Esophagus muscularis mucosa (tissue), 4 donors: ENCODE measurements at places on chromosomes 16 and 17.

GRCh38 chr16:12096828-12097522 lies 120.4 kb downstream of the SNX29 start:
- no peak for DNase-seq
- H3K4me3 ChIP-seq: no peak overlapping the region
- no peaks in the 10 kb centered on the region for H3K36me3 ChIP-seq
- H3K4me1 ChIP-seq: peaks cover 51% of the 10 kb centered on the region
- H3K27ac ChIP-seq: peak overlapping the region; percentile 23
- no peaks in the 10 kb centered on the region for H3K27me3 ChIP-seq

- no peaks in the 10 kb centered on the region for H3K36me3 ChIP-seq
- H3K27me3 ChIP-seq: no peaks in the 10 kb centered on the region
- no peaks in the 10 kb centered on the region for H3K4me1 ChIP-seq
- DNase-seq: no peak
- H3K27ac ChIP-seq: no peak overlapping the region
- no peak overlapping the region for H3K4me3 ChIP-seq
Measured at GRCh38 chr17:58193641-58194255, 1.2 kb downstream of the EPX start.

GRCh38 chr17:82862737-82863382 lies 23.0 kb upstream of the ZNF750 start:
- H3K27me3 ChIP-seq: no peaks in the 10 kb centered on the region
- no peak overlapping the region for H3K27ac ChIP-seq
- H3K4me3 ChIP-seq: no peak overlapping the region
- no peak for DNase-seq
- H3K36me3 ChIP-seq: no peaks in the 10 kb centered on the region

DNA sequence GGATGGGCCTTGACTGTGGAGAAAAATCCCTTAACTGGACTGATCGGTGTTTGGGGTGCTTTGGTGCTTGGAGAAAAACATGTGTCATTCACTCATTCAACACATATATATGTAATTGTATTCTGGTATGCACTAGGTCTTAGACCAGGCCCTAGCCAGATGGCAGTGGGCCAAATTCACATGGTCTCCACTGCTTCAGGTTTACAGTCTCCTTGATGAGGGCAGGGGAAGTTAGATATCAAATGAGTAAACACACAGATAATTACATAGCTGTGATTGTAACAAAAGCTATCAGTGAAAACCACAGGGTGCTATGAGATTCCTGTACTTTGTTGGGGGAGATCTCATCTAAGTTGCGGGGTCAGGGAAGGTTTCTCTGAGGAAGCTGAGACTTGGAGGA lies 78.8 kb downstream of the WWP2 start:
- DNase-seq: no peak
- no peak overlapping the region for H3K4me3 ChIP-seq
- no peaks in the 10 kb centered on the region for H3K27me3 ChIP-seq
- H3K36me3 ChIP-seq: peaks cover 4% of the 10 kb centered on the region

DNA sequence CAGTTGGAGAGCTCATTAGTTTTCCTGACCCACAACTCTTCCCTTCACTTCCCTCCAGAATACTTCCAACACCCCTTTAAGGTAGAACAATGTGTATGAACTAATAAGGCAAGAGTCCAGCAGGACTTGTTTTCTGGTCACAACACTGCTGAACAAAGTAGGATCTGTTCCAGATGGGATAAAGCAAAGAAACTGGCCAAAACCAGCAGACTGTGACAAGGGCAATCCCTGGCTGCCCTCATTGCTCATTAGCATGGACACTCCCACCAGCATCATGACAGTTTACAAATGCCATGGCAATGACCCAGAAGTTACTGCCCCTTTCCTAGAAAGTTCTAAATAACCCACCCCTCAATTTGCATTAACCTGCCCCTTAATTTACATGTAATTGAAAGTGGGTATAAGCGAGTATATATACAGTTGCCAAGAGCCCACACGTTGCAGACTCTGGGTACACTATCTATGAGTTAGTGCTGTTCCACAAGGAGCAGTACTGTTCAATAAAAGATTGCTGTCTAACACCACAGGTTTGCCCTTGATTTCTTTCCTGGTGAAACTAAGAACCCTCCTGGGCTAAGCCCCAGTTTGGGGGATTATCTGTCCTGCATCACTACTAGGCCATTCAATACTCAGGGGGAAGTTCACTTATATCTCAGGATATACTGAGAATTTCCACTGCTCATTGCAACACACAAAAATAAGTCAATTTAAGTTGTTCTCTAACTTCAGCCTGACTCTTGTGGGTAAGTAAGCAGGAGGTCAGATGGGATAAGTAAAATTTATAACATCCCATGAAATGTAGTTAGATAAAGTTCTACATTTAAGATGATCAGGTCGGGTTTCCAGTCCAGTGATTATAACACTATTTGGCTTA lies 82.3 kb downstream of the SSH2 start:
- H3K27me3 ChIP-seq: no peaks in the 10 kb centered on the region
- H3K27ac ChIP-seq: no peak overlapping the region
- peaks cover 11% of the 10 kb centered on the region for H3K4me1 ChIP-seq
- H3K4me3 ChIP-seq: no peak overlapping the region

DNA sequence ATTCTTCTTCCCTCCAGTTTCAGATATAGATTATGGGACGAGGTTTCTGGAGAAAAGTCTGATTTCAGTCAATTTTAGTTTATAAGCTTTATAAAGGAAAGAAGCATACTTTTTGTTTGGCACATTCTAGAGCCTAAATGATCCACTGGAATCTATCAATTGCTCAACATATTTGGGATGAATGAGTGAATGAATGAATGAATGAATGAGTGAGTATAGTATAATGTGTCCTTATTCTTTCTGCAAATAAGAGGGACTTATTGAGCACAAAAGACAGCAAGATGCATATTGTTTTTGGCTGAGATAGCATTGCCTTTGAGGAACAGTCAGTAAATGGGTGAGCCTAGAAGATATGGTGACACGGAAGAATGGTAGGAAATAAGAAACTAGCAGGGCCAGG lies 245.4 kb downstream of the SHISA9 start:
- H3K27me3 ChIP-seq: no peaks in the 10 kb centered on the region
- DNase-seq: no peak
- H3K36me3 ChIP-seq: no peaks in the 10 kb centered on the region
- no peak overlapping the region for H3K27ac ChIP-seq

DNA sequence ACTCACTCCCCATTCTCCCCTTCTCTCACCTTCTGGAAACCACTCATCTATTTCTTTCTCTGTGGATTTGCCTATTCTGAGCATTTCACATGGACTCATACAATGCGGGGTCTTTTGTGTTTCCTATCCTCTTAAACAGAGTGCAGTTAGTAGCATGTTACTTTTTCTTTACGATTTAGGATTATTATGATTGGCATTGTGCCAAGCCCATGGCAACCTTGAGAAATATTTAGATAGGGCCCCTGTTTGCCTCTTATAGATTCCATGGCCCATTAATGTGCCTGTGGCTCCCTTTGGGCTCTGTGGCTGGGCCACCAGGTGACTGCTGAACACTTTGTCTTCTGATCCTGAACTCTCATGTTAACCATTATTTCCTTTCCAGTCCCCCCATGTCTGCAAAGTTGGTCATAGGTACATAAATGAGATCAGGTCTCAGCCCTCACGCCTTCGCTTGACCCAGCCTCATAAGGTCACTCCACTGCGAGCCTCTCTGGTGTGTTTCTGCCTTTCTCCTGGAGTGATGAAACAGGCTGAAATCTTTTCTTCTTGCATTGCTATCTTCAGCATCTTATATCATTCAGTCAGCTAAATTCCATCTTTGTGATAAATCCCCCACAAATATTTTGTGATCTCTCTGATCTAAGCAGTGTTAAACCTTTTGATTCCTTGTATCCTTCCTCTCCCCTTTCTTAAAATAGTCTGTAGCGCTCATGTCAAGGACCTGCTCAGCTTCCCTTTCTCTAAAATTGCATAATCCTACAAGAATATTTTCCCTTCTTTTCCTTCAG lies 44.0 kb downstream of the MYH3 start:
- no peaks in the 10 kb centered on the region for H3K36me3 ChIP-seq
- H3K4me3 ChIP-seq: no peak overlapping the region
- H3K4me1 ChIP-seq: peaks cover 15% of the 10 kb centered on the region
- no peaks in the 10 kb centered on the region for H3K27me3 ChIP-seq
- DNase-seq: no peak

DNA sequence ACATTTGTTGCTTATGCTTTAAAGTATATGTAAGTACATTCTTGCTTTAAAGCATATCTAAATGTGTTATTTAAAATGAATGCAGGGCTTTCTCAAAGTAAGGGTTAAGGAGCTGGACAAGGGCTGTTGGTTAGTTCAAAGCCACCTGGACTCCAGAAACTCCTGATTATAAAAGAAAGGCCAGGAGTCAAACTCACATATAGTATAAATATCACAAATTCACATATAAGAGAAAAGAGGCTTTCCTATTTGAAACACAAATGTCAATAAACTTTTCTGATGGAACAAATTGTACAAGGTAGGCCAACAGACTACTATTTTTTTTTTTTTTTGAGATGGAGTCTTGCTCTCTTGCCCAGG lies 84.5 kb upstream of the CORO6 start:
- H3K4me3 ChIP-seq: no peak overlapping the region
- no peaks in the 10 kb centered on the region for H3K36me3 ChIP-seq
- peaks cover 51% of the 10 kb centered on the region for H3K4me1 ChIP-seq
- no peaks in the 10 kb centered on the region for H3K27me3 ChIP-seq
- DNase-seq: no peak

GRCh38 chr16:74852500-74852875 lies 77.9 kb upstream of the FA2H start:
- H3K27me3 ChIP-seq: no peaks in the 10 kb centered on the region
- H3K36me3 ChIP-seq: no peaks in the 10 kb centered on the region
- DNase-seq: no peak
- H3K4me3 ChIP-seq: no peak overlapping the region

GRCh38 chr16:2275476-2276367 lies 7.8 kb upstream of the RNPS1 start:
- no peak for DNase-seq
- no peak overlapping the region for H3K4me3 ChIP-seq
- H3K36me3 ChIP-seq: peaks cover 33% of the 10 kb centered on the region
- H3K27ac ChIP-seq: no peak overlapping the region
- no peaks in the 10 kb centered on the region for H3K27me3 ChIP-seq

GRCh38 chr17:61323909-61324868 lies 75.5 kb upstream of the TBX2 start:
- peaks cover 20% of the 10 kb centered on the region for H3K4me1 ChIP-seq
- peak overlapping the region; percentile 82 for H3K27ac ChIP-seq
- no peaks in the 10 kb centered on the region for H3K36me3 ChIP-seq
- H3K4me3 ChIP-seq: no peak overlapping the region
- DNase-seq: no peak

GRCh38 chr16:68345958-68346635 lies 35.3 kb downstream of the PRMT7 start:
- no peaks in the 10 kb centered on the region for H3K27me3 ChIP-seq
- no peak for DNase-seq
- H3K36me3 ChIP-seq: peaks cover 90% of the 10 kb centered on the region
- no peaks in the 10 kb centered on the region for H3K4me1 ChIP-seq

- H3K4me3 ChIP-seq: no peak overlapping the region
- no peak for DNase-seq
- H3K27ac ChIP-seq: no peak overlapping the region
- no peaks in the 10 kb centered on the region for H3K4me1 ChIP-seq
- H3K36me3 ChIP-seq: no peaks in the 10 kb centered on the region
Measured at GRCh38 chr16:75320435-75320834, 69.0 kb upstream of the BCAR1 start.

GRCh38 chr16:56298948-56299596 lies 107.8 kb downstream of the GNAO1 start:
- H3K36me3 ChIP-seq: no peaks in the 10 kb centered on the region
- DNase-seq: no peak
- peaks cover 25% of the 10 kb centered on the region for H3K4me1 ChIP-seq
- no peaks in the 10 kb centered on the region for H3K27me3 ChIP-seq

- no peak overlapping the region for H3K4me3 ChIP-seq
- no peak overlapping the region for H3K27ac ChIP-seq
- H3K4me1 ChIP-seq: no peaks in the 10 kb centered on the region
- no peaks in the 10 kb centered on the region for H3K27me3 ChIP-seq
Measured at GRCh38 chr16:56225017-56225742, 33.9 kb downstream of the GNAO1 start.

DNA sequence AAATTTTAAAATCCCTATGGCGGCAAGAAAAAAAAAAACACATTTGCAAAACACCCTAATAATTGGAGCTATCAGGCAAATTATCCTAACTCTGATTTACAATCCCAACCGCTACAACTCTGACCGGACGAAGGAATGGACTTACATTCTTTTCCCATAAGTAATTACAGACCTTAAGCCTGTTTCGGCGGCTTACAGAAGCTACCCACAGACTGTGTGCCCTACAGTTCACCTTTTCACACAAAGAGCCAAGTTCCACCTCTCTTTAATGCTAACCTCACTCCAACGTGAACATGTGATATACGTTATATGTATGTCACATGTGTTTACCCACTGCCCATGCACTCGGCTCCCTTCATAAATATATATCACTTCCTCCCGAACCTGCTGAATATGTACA lies 8.7 kb upstream of the MEAK7 start:
- H3K4me1 ChIP-seq: peaks cover 10% of the 10 kb centered on the region
- DNase-seq: no peak
- H3K27ac ChIP-seq: no peak overlapping the region
- no peak overlapping the region for H3K4me3 ChIP-seq

- H3K36me3 ChIP-seq: no peaks in the 10 kb centered on the region
- no peak overlapping the region for H3K4me3 ChIP-seq
Measured at GRCh38 chr16:72844225-72844920, 203.6 kb downstream of the ZFHX3 start.

DNA sequence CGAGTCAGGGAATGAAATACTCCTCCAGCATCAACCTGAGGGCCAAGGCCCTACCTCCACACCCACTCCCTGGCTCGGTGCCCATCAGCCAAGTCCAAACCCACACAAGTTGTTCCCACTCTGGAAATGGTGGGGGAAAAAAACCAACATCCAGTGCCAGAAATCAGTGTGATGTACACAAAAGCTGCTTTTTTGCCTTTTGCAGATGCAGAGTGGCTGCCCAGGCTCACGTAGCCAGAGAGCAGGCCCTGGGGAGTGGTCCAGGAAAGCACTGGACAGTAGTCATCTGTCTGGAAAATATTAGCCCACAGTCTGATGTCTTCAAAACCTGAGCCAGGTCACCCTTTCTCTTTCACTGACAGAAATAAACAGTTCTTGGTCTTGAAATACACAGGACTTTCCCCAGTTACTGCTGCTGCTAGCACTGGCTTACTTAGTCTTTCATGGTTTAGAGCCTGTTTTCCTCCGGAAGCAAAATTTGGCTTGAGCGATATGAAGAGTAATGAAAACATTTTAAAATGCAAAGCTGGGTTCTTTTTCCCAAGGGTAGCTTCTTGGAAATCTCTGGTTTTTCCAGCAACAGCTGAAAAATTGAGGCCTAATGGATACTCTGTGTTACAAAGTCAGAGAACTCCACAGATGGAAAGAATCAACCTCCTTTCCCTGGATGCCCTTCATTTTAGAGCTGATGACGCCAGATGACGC lies 18.2 kb upstream of the NOS2 start:
- H3K4me1 ChIP-seq: peaks cover 16% of the 10 kb centered on the region
- no peak overlapping the region for H3K4me3 ChIP-seq
- no peak overlapping the region for H3K27ac ChIP-seq
- no peaks in the 10 kb centered on the region for H3K27me3 ChIP-seq

GRCh38 chr16:58821886-58822285 lies 87.8 kb upstream of the GOT2 start:
- no peak overlapping the region for H3K27ac ChIP-seq
- H3K27me3 ChIP-seq: no peaks in the 10 kb centered on the region
- no peak overlapping the region for H3K4me3 ChIP-seq
- no peaks in the 10 kb centered on the region for H3K4me1 ChIP-seq

GRCh38 chr16:67884-68789 lies 4.3 kb downstream of the RHBDF1 start:
- H3K4me1 ChIP-seq: peaks cover 67% of the 10 kb centered on the region
- peak overlapping the region; percentile 59 for H3K27ac ChIP-seq
- peaks cover 22% of the 10 kb centered on the region for H3K36me3 ChIP-seq
- peak overlapping the region; percentile 3 for H3K4me3 ChIP-seq
- no peaks in the 10 kb centered on the region for H3K27me3 ChIP-seq
- DNase-seq: no peak
